Neural cell (in vitro differentiated cells): ENCODE measurements at places on chromosomes 7 and 10. TPM values are rescaled to one million over a fixed set of nuclear protein-coding genes. Genes with fewer than 3 reads are reported as not detected.

The CYP3A4 gene
- not detected in 2 replicates for polyA plus RNA-seq

The LRRD1 gene
- polyA plus RNA-seq = 2.6 and 2.7 TPM in 2 replicates

The ARF5 gene
- 582 and 673 TPM in 2 replicates for polyA plus RNA-seq

The SCIN gene
- 0.53 TPM in 1 of 2 replicates, not detected in the other for polyA plus RNA-seq

The CLEC5A gene
- polyA plus RNA-seq = not detected in 2 replicates

The EGR2 gene
- 0.46 and 1.7 TPM in 2 replicates for polyA plus RNA-seq

The SPDYE8 gene
- polyA plus RNA-seq = 0.63 and 3.3 TPM in 2 replicates

The BHLHA15 gene
- polyA plus RNA-seq = not detected in 2 replicates

The OPN1SW gene
- polyA plus RNA-seq = 1.2 and 1.9 TPM in 2 replicates

The DYDC2 gene
- polyA plus RNA-seq = 2.4 and 17.0 TPM in 2 replicates

The CYTH3 gene
- 33.9 and 41.9 TPM in 2 replicates for polyA plus RNA-seq

The KCND2 gene
- 10.4 and 11.0 TPM in 2 replicates for polyA plus RNA-seq

The FFAR4 gene
- not detected in 2 replicates for polyA plus RNA-seq

The RBM28 gene
- 18.9 and 33.8 TPM in 2 replicates for polyA plus RNA-seq

The CCDC172 gene
- not detected in 2 replicates for polyA plus RNA-seq

The TMEM236 gene
- polyA plus RNA-seq = 0.10 TPM in 1 of 2 replicates, not detected in the other

The VPS37D gene
- polyA plus RNA-seq = 52.7 and 56.3 TPM in 2 replicates

The SPACDR gene
- polyA plus RNA-seq = not detected in 2 replicates

The FBXL15 gene
- 27.5 and 37.8 TPM in 2 replicates for polyA plus RNA-seq

The BLNK gene
- not detected in 2 replicates for polyA plus RNA-seq

The HMX3 gene
- not detected in 2 replicates for polyA plus RNA-seq

The RGS10 gene
- 2.6 TPM in 1 of 2 replicates, not detected in the other for polyA plus RNA-seq

The PODXL gene
- 4.5 and 6.1 TPM in 2 replicates for polyA plus RNA-seq

The HSPA14 gene
- 32.3 and 48.1 TPM in 2 replicates for polyA plus RNA-seq

The RBP3 gene
- not detected in 2 replicates for polyA plus RNA-seq

The ABCA13 gene
- polyA plus RNA-seq = 0.20 TPM in 1 of 2 replicates, not detected in the other

The STMP1 gene
- polyA plus RNA-seq = 65.5 and 81.6 TPM in 2 replicates

The SEC23IP gene
- polyA plus RNA-seq = 13.8 and 16.4 TPM in 2 replicates

The PNLIPRP3 gene
- polyA plus RNA-seq = not detected in 2 replicates

The ATE1 gene
- polyA plus RNA-seq = 17.5 and 23.7 TPM in 2 replicates

The IFIT1 gene
- 0.20 TPM in 1 of 2 replicates, not detected in the other for polyA plus RNA-seq

The DBNL gene
- 124 and 136 TPM in 2 replicates for polyA plus RNA-seq

The CEP55 gene
- polyA plus RNA-seq = 0.16 and 0.67 TPM in 2 replicates

The HOXA4 gene
- not detected in 2 replicates for polyA plus RNA-seq

The AOC1 gene
- not detected in 2 replicates for polyA plus RNA-seq

The LIPN gene
- not detected in 2 replicates for polyA plus RNA-seq

The LRRC61 gene
- 1.2 and 5.0 TPM in 2 replicates for polyA plus RNA-seq

The ACTA2 gene
- polyA plus RNA-seq = 0.53 and 1.2 TPM in 2 replicates

The FBXO24 gene
- polyA plus RNA-seq = 0.52 and 1.5 TPM in 2 replicates

The LRRC4 gene
- 15.7 and 15.8 TPM in 2 replicates for polyA plus RNA-seq

The SPAM1 gene
- polyA plus RNA-seq = not detected in 2 replicates

The LIMK1 gene
- polyA plus RNA-seq = 21.1 and 23.5 TPM in 2 replicates

The PLEKHS1 gene
- polyA plus RNA-seq = not detected in 2 replicates

The FBXL13 gene
- 0.57 and 1.7 TPM in 2 replicates for polyA plus RNA-seq

The BLVRA gene
- 12.4 and 17.0 TPM in 2 replicates for polyA plus RNA-seq

The CALML3 gene
- not detected in 2 replicates for polyA plus RNA-seq

The ERVW-1 gene
- polyA plus RNA-seq = not detected in 2 replicates

The PAPOLB gene
- 0.05 and 0.10 TPM in 2 replicates for polyA plus RNA-seq

The CYP2C9 gene
- polyA plus RNA-seq = not detected in 2 replicates

The CADPS2 gene
- 5.0 and 5.9 TPM in 2 replicates for polyA plus RNA-seq

The COBL gene
- polyA plus RNA-seq = 0.10 and 0.12 TPM in 2 replicates

The CYP2C19 gene
- 0.16 TPM in 1 of 2 replicates, not detected in the other for polyA plus RNA-seq

The MRLN gene
- not detected in 2 replicates for polyA plus RNA-seq
